T-helper 2 cell treated with Interferon-gamma antibody and Interleukin-4, amounts not matched to agents 5 μg/mL and 100 μg/mL, for 36 hours (primary cell): ENCODE measurements at places on chromosomes 1 and 21.

DNA sequence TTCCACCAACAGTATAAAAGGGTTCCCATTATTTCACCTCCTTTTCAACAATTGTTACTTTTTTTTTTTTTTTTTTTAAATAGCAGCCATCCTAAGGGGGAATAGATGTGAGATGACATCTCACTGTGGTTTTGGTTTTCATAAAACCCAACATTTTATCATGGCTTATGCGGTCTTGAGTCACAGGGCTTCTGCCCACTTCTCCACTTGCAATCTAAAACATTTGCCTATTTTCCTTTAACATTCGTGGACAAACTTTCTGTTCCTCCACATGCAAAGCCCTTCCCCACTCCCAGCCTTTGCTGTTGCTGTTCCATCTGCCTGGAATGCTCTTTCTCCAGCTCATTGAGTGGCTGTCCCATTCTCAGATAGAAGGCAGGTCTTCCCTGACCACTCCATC is 239.7 kb upstream of the KCNK2 start:
- no peak for DNase-seq

- no peak for DNase-seq
Observed at GRCh38 chr21:27582246-27582947, 615.5 kb upstream of the ADAMTS5 start.

DNA sequence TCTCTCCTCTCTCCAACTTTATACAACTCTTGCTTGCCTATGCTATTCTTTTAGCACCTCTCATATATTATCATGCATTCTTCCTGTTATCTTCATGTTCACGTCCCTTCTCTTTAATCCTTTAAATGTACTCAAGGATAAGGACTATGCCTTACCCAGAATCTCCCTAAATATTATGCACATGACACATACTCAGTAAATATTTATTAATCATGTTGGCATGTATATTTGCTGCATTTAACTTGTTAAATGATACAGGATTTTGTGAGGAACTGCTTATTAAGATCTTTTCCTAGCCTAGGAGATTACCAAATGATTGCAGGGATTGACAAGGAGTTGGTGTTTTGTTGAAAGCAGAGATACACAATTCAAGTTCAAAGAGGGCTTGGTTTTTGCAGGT is 109.4 kb downstream of the RGS2 start:
- DNase-seq: no peak

DNA sequence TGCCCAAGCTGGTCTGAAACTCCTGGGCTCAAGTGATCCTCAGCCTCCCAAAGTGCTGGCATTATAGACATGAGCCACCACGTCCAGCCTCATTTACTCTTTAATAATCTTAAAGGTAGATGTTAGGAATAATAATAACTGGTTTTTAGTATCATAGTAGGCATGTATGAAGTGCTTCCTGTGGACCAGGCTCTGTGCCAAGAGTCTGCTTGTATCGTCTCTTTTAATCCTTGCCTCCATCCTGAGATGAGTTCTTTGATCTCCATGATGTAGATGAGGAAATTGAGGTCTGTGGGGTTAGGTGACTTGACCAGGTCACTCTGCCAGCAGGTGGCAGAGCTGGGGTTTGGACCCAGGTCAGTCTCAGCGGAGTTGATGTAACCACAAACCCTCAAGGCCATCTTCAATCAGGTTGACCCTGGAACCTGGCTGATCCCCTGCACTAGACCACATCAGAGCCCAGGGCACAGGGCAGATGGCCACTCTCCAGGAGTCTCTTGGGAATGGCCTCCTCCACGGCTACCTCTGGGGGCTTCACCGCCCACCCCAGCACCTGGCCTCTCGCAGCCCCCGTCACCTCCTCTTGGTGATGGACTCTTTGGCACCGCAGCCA is 11.3 kb downstream of the EFHD2 start:
- no peak for DNase-seq

DNA sequence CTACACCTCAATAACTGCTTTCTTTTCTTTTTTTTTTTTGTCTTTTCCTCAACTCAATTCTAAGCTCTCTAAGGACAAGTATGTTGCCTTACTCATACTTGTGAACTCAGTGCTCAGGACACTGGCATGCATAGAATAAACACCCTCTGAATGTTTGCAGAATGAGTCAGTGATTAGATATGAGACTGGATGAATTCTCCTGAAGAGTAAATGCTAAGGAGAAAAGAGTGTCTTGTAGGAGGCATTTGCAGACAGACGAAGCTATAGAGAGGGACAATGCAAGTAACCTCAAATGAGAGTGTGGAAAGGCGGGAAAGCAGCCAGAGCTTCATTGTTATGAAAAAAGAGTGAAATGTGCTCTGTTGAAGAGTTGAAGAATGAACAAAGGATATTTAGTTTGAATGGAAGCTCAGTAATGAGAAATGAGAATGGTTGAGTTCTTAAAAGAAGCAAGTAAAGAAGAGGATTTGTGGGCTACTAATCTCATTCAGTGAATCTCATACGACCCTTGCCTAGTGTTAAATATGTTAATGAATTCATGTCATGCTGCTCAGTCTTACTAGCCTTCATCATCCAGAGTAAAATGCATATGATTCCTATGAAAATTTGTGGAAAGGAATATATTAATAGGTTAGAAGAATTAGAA is 166.1 kb upstream of the DPYD start:
- no peak for DNase-seq

DNA sequence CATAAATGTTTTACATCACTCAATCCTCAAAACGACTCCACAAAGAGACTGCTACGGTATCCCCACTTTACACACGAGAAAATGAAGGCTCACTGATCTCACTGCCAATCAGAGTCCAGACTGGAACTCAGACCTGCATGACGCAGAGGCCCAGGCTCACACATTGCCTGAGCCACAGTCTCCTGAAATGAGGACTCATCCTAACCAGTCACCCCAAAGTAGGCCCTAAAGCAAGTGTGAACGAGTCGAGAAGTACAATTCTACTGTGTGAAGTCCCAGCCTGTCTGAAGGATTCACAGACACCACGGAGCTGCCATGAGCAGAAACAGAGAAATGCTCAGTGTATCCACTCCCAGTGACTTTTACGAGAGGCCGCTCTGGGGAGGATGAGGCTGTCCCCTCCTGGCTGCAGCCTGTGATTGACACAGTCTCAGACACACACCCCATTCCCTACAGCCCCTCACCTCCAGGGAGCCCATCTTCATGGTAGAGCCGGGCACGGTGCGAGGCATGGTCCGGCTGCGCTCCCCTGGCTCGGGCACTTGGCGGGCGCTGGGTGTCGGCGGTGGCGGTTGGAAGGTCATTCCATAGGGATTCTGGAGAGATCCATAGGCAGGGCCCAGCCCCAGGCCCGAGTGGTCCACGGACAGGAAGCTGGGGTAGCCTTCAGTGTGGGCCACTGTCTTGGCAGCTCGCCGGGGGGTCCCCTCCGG is 26.7 kb upstream of the COL16A1 start:
- no peak for DNase-seq

DNA sequence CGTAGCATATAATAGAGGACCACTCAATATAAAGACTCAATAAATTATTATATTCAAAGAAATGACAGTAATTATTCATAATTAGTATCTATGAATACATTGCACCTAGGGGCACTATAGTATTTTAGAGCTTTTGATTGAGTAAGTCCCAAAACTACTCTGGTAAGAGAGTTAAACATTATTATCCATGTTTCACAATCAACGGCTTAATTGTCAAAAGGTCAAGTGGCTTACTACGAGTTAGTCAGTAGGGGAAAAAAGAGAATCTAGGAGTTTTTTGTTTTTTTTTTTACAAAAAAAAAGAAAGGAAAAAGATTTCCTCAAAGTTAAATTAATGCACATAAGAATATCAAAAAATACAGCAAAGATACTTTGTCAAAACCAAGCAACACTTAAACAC is 20.4 kb upstream of the LAMC1 start:
- no peak for DNase-seq

DNA sequence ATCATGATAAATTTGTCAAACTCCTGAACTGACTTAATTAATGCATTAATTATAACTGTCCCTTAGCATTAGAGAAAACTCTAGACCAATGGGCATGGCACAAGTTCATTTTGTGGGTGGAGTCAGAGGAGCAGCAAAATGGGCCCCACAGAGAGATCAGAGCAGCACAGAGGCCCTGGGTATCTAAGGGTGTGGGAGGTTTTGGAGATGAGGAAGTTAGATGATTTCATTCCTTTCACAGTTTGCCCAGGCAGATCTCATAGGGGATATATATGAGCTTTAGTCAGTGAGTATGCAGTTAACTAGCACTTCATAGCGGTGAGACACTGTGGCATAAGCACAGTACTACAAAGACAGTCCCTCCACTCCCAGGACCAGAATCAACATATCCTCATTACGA is 117.3 kb downstream of the MAB21L3 start:
- no peak for DNase-seq

DNA sequence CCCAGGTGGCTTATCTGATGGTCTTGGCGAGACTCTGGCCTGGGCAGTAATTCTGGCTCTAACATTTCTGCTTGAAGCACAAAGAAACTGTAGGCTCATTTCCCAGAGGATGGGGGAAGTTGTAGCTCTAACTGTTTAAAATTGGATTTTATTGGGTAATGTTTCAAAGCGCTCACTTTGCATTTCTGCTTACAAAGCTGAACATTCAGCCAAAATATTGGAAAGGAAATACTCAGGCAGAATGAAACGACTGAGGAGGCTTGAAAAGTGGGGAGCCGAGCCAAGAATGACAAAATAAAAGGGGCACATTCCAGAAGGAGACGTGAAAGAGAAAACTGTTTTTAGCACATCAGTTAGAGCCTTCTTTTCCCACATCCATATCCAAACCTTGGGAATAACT is 202.6 kb downstream of the GRIK1 start:
- DNase-seq: no peak

DNA sequence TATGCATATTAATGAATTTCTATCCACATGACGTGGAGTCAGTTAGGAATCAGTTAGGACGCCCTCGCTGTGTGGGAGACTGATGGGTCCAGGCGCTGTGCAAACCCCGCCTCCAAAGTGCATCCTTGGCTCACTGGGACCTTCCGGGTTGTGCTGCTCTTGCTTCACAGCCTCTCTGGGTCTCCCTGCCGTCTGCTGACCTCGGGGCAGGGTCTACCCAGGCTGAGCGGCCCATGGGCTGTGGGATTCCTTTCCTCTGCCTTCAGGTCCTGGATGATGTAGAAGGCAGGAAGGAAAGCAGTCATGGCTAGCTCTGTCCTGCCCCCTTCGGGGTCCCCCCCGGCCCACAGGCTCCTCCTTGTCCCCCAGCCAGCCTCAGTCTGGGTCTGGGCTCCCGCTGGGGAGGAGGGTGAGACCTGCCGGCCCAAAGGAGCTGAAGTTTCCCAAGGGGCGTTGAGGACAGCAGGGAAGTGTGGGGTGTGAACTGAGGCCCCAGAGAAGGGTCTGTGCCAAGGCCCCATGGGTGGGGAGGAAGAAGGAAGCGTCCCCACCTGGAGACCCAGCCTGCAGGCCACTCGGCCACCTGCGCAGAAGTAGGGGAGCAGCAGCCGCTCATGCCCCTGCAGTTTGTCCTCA is 24.6 kb upstream of the CDK11A start:
- DNase-seq: no peak

DNA sequence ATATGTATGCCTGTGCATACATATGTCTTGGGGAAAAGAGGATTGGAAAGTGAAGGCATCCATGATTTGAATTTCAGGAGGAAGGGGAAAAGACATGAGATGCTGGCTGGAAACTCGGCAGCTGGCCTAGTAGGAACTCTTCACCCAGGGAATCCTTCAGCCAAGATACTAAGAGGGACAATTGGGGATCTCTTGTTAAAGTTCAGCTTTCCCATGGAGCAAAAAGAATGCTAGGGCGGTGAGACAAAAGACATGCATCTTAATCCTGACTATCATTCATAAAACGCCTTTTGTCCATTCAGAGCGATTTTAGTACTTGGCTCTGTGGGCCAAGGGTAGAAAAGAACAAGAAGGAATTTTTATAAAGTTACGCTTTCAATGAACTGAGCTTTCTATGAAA is 20.5 kb downstream of the PDPN start:
- DNase-seq: no peak

GRCh38 chr21:21788591-21788990 is 790.4 kb downstream of the NCAM2 start:
- DNase-seq: no peak

DNA sequence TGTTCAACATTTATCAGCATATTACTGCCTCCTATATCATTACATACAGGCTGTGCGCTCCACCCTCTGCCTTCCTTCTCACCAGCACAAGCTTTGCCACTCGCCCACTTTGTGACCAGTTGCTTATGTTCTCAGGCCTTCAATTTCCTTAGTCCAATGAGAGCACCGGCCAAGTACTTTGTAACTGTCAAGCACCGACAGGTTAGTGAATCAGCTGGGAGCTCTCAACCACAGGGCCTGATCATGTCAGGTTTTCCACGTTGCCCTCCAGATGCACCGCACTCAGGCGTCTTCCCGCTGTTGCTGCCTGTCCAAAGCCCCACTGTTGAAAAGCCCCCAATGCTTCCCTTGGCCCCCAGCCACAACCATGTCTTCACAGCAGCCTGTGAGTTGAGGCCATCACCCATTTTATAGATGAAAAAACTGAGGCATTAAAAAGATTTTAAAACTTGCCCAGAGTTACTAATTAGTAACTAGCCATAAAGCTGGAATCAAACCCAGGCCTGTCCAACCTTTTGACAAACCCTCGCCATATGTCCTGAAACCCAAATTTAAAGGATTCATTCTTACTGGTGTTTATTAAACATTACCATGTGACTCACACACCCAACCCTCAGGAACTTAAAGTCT is 3.4 kb upstream of the KCNN3 start:
- no peak for DNase-seq

GRCh38 chr1:228756457-228756856 is 21.2 kb downstream of the RHOU start:
- no peak for DNase-seq

DNA sequence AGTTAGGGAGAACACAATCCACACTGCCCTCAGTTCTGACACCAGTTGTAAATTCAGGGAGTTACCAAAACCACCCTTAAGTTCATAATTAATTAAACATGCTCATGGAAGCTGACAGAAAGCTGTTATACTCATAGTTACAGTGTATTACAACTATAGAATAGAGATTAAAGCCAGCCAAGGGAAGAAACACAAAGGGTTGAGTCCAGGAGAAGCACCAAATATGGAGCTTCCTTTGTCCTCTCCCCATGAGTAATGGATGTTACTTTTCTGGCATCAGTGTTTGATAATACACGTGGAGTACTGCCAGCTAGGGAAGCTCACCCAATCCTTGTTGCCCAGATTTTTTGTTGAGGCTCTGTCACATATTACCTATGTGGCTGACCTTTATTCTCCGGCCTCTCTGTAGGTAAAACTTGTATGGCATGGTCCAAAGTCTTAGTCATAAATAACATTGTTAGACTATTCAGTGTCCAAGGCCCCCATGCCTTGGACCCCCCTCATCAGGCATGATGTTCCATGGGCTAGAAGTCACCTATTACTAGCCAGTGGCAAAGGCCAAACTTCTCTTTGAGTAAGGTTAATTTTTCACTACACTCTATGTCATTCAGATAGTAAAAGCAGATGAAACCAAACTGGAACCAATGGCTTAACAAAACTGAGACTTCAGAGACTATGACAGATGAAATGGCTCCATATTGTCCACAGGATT is 175.7 kb downstream of the GPR52 start:
- DNase-seq: no peak

- DNase-seq: no peak
Observed at GRCh38 chr1:198519639-198520501, 20.6 kb downstream of the ATP6V1G3 start.

- DNase-seq: no peak
Observed at GRCh38 chr1:58011978-58012377, 534.5 kb downstream of the OMA1 start.
